ENCODE measurements at places on chromosomes 12 and 14. TPM values are rescaled to one million over a fixed set of nuclear protein-coding genes. Genes with fewer than 3 reads are reported as not detected.

The EML5 gene
- 17.7 TPM for total RNA-seq

The TRHDE gene
- total RNA-seq, result 2.8 TPM

- no peaks in the 10 kb centered on the region for H3K36me3 ChIP-seq
- DNase-seq, result no peak
- no peak overlapping the region for H3K27ac ChIP-seq
Observed at GRCh38 chr14:30748343-30748742, 126.0 kb upstream of the COCH start.

The IRAK3 gene
- 7.0 TPM for total RNA-seq

DNA sequence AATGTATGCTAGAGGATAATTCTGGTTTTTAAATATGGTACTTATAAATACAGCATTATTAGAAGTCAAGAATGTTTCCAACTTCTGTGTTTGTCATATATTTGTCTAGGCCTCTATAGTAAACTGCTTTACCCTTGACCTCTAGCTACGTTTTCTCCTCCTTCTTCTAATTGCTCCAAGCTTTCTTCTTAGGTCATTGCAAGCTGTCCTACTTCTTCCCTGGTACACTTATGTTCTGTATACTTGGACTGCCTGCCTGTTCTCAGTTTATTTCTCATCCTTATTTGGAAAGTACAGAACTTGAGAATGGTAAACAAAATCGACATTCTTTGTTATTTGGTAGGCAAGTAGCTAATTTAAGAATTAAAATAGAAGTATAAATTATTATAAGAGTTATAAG is 23.9 kb upstream of the ATP2B1 start:
- no peak overlapping the region for H3K4me3 ChIP-seq
- no peaks in the 10 kb centered on the region for H3K36me3 ChIP-seq
- no peaks in the 10 kb centered on the region for H3K27me3 ChIP-seq
- H3K4me1 ChIP-seq, result no peaks in the 10 kb centered on the region

DNA sequence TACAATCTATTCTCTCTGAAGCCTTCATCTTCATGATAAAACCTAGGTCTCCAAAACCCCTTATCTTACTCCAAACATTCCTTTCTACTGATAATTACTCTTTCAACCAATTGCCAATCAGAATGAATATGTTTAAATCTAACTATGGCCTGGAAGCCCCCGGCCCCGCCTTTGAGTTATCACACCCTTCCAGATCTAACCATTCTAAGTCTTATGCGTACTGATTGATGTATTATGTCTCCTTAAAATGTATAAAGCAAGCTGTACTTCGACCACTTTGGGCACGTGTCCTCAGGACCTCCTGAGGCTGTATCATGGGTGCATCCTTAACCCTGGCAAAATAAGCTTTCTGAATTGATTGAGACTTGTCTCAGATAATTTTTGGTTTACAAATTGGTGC is 14.4 kb downstream of the PABPN1 start:
- H3K36me3 ChIP-seq, result no peaks in the 10 kb centered on the region
- no peaks in the 10 kb centered on the region for H3K27me3 ChIP-seq
- no peak overlapping the region for H3K4me3 ChIP-seq
- no peak for DNase-seq
- H3K27ac ChIP-seq, result no peak overlapping the region
- H3K4me1 ChIP-seq, result no peaks in the 10 kb centered on the region

GRCh38 chr14:76931631-76932402 is 96.7 kb downstream of the IRF2BPL start:
- no peak overlapping the region for H3K27ac ChIP-seq
- H3K36me3 ChIP-seq, result no peaks in the 10 kb centered on the region
- H3K27me3 ChIP-seq, result no peaks in the 10 kb centered on the region

GRCh38 chr12:64781280-64782190 is 22.3 kb upstream of the GNS start:
- no peaks in the 10 kb centered on the region for H3K27me3 ChIP-seq
- no peak overlapping the region for H3K27ac ChIP-seq
- H3K36me3 ChIP-seq, result no peaks in the 10 kb centered on the region
- no peaks in the 10 kb centered on the region for H3K4me1 ChIP-seq
- DNase-seq, result no peak

DNA sequence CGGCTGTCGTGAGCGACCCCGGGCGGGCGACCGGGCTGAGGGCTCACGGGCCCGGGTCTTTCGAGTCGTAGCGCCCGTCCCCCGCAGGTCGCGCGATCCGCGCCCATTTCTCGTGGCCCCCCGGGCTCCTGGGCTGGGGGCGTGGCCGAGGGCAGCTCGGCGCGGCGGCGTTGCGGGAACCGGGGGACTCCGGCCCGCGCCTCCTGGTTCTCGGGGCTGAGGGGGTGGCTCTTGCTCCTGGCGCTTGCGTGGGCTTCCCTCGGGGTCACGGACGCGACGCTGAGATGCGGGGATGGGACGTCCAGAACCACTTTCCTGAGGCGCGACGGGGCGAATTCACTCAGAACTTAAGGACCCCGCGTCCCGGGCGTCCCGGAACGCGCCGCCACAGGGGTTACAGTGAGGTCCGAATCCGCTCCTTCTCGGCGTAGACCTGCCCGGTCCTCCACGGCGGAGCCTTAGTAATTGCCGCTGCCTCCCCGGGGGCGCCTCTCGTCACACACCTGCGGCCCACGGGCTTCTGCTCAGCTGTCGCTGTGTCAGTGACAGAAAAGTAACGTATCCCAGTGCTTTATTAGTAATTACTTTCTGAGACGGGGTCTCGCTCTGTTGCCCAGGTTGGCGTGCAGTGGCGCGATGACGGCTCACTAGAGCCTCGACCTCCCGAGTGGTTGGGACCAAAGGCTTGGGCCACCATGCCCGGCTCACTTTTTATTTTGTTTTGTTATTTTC is 606 bp downstream of the EP400 start:
- H3K27me3 ChIP-seq, result no peaks in the 10 kb centered on the region
- peak overlapping the region; percentile 88 for H3K27ac ChIP-seq
- peaks cover 7% of the 10 kb centered on the region for H3K4me1 ChIP-seq
- H3K36me3 ChIP-seq, result no peaks in the 10 kb centered on the region
- peak; percentile 25 for DNase-seq

- DNase-seq, result no peak
- no peak overlapping the region for H3K27ac ChIP-seq
- H3K4me3 ChIP-seq, result no peak overlapping the region
- H3K36me3 ChIP-seq, result no peaks in the 10 kb centered on the region
- H3K27me3 ChIP-seq, result no peaks in the 10 kb centered on the region
Observed at GRCh38 chr14:54010981-54011380, 54.4 kb upstream of the BMP4 start.

The PAX9 gene
- 0.50 TPM for total RNA-seq

DNA sequence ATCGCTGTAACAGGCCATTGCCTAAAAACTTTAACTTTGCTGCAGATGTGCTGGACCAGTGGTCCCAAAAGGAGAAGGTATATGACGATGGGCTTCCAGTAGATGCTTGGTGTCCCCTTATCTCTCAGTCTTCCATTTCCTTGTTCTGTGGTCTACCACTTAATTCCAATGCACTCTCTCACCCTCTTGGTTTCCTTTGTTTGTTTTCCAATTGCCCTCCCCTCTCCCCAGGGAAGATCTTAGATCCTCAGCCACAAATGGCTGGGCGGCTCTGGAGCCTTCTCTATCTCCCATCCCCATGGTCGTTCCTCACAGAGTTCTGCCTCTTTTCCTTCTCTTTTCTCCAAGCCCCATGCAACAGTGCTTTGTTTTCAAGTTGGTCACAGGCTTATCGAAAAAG is 584 bp downstream of the ACSM4 start:
- no peak for DNase-seq
- H3K27ac ChIP-seq, result no peak overlapping the region
- no peak overlapping the region for H3K4me3 ChIP-seq
- no peaks in the 10 kb centered on the region for H3K4me1 ChIP-seq

DNA sequence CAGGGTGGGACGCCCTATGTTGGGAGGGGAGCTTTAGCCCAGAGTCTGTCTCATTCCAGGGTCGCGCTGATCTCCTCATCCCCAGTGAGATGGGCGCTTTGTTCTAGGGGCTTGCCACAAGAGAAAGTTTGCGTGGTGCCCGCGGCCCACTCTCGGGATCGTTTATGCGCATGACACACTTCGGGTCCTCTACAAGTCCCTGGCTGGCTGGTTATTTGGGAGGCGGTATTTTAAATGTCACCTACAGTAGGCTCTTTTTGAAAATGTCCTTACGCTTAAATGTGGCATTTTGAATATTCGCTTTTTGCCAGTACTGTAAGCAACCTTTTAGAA is 541 bp downstream of the GOLT1B start:
- peak overlapping the region; percentile 90 for H3K27ac ChIP-seq
- H3K36me3 ChIP-seq, result no peaks in the 10 kb centered on the region
- peaks cover 13% of the 10 kb centered on the region for H3K4me1 ChIP-seq
- H3K27me3 ChIP-seq, result no peaks in the 10 kb centered on the region
- peak; percentile 40 for DNase-seq
- H3K4me3 ChIP-seq, result peak overlapping the region; percentile 76

DNA sequence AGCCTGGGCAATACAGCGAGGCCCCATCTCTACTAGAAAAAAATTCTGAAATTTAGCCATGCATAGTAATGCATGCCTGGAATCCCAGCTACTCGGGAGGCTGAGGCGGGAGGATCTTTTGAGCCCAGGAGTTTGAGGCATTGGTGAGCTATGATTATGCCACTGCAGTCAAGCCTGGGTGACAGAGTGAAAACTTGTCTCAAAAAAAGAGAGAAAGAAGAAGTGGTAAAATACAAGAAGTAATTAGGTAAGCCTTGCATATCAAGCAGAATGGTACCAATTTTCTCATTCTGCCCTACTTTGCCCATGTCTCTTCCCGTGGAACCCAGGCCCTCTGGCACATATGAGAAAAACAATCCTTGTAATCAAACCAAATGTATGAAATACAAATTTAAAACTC is 70.7 kb downstream of the SUSD6 start:
- H3K4me1 ChIP-seq, result peaks cover 5% of the 10 kb centered on the region
- no peaks in the 10 kb centered on the region for H3K27me3 ChIP-seq
- no peaks in the 10 kb centered on the region for H3K36me3 ChIP-seq
- H3K27ac ChIP-seq, result no peak overlapping the region
- no peak for DNase-seq

The ARL1 gene
- total RNA-seq, result 65.2 TPM

- no peaks in the 10 kb centered on the region for H3K36me3 ChIP-seq
- DNase-seq, result peak; percentile 85
- H3K4me1 ChIP-seq, result peaks cover 20% of the 10 kb centered on the region
- H3K27me3 ChIP-seq, result no peaks in the 10 kb centered on the region
Observed at GRCh38 chr12:2163177-2163941, 110.6 kb downstream of the CACNA1C start.

DNA sequence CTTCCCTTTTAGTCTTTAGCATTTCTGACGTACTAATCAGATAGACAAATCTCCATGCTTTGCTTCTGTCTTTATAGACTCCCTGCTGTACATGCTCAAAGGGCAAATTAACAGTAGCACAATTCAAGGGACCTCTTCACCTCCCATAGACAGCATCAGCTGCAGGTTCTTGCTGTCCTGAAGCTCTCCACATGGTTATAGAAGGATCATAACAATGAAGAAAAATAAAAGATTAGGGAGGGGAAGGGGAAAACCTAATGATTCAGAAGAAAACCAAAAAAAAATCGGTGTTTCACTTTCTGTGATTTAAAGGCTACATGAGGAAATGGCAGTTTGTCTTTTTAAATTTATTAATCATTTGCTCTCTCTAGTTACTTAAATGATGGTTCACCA is 155.5 kb downstream of the PTCSC3 start:
- no peaks in the 10 kb centered on the region for H3K27me3 ChIP-seq
- no peaks in the 10 kb centered on the region for H3K4me1 ChIP-seq
- H3K27ac ChIP-seq, result no peak overlapping the region
- DNase-seq, result no peak

DNA sequence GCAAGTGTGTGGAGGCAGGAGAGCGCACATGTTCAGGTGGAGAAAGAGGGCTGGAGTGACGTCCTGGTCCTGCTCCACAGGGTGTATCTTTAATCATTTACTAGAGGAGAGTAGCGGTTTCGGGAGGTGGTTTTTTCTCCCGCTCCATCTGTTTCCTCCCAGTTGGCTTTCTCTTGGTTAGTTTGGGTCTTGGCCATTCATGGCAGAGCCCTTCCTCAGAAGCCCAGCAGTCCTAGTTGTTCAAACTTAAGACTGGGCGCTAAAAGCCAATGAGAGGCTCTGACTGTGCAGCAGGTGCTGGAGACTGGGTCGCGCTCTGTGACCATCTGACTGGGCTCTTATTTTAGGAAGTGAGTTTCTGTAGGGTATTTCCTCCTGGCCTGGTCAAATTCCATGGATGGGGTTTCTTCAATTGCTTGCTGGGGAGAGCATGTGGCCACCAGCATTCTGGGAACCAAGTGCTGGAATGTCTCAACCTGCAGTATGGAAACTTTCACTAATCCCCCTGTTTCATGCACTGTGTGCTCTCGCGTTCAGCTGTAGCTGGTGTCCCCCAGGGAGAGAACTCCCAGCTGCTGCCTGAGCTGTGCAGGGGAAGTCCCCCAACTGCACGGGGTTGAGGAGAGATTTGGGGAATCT is 27.4 kb upstream of the TSPAN9 start:
- H3K27ac ChIP-seq, result no peak overlapping the region
- H3K36me3 ChIP-seq, result no peaks in the 10 kb centered on the region
- H3K4me1 ChIP-seq, result peaks cover 3% of the 10 kb centered on the region
- H3K4me3 ChIP-seq, result no peak overlapping the region
- no peak for DNase-seq
- H3K27me3 ChIP-seq, result no peaks in the 10 kb centered on the region

- no peaks in the 10 kb centered on the region for H3K36me3 ChIP-seq
- no peaks in the 10 kb centered on the region for H3K27me3 ChIP-seq
- DNase-seq, result no peak
- H3K4me3 ChIP-seq, result peak overlapping the region; percentile 76
Observed at GRCh38 chr12:56159482-56160192, 1.5 kb downstream of the MYL6 start.

DNA sequence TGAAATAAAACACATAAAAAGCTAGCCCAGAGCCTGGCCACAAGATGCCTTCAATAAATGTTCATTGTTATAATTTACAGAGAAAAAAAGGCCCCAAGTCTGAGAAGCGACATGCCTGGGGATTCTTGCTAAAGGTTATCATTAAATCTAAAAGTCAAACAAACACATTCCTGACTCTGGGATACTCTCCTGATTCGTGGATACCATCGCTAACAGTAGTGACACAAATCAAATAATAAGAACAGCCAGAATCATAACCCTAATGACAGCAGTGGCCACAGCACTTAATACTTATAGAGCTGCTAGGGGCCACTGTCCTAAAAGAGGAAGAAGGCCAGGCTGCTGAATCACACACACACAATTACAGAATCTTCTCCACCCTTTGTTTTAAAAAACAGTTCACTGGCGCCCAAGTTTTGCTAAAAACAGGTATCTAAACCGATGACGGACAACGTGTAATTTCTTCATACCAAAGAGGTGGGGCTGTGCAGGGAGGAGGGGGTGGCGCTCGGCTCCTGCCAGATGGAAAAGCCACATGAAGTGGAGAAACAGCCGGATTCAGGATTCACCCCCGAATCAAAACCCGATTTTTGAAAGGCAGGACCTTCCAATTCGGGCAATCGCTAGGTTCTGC is 1.2 kb downstream of the CLIP1 start:
- H3K4me3 ChIP-seq, result peak overlapping the region; percentile 80
- no peaks in the 10 kb centered on the region for H3K36me3 ChIP-seq
- H3K27me3 ChIP-seq, result no peaks in the 10 kb centered on the region
- peak; percentile 69 for DNase-seq
- peak overlapping the region; percentile 90 for H3K27ac ChIP-seq
